COLO829 (cell line): ENCODE measurements at places on chromosomes 11 and 22.

GRCh38 chr11:124896071-124896750, 1.5 kb downstream of the ROBO4 start:
- no peak for DNase-seq

DNA sequence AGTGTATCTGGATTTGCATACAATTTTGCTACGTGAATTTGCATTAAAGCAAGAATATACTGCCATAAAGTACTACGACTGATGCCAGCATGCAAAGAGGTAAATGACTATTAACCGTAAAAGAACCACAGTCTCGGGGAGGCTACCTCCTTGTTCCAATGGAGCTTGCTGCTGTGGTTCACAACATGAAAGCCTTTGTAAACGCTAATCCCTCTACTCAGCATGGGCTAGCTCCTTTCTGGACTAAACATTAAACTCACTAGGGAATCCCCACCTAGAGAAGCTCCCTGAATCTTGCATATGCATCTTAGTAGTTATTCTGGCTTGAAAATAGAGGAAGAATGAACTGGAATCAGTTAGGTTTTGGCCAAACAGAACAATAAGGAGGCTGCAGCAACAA, 60.5 kb upstream of the ARHGAP32 start:
- no peak for DNase-seq

DNA sequence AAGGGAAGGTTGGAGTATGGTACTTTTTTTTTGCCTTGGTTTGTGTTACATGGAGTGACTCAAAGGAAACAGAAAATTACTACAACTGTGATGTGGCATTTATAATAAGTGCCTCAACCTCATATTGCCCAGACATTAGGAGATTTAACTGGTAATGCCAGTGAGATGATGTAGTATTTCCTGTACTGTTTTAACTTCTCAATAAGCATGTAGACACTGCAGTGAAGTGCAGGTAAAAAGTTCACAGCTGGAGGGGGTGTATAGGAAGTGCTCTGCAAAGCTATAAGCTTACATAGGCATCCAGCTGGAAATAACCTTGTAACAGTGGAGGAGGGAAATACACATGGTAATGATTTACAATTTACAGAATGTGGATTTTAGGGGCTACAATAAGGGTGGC, 138.2 kb upstream of the MTMR2 start:
- DNase-seq: no peak

GRCh38 chr11:76773921-76774361, 9.2 kb upstream of the TSKU start:
- DNase-seq: no peak

DNA sequence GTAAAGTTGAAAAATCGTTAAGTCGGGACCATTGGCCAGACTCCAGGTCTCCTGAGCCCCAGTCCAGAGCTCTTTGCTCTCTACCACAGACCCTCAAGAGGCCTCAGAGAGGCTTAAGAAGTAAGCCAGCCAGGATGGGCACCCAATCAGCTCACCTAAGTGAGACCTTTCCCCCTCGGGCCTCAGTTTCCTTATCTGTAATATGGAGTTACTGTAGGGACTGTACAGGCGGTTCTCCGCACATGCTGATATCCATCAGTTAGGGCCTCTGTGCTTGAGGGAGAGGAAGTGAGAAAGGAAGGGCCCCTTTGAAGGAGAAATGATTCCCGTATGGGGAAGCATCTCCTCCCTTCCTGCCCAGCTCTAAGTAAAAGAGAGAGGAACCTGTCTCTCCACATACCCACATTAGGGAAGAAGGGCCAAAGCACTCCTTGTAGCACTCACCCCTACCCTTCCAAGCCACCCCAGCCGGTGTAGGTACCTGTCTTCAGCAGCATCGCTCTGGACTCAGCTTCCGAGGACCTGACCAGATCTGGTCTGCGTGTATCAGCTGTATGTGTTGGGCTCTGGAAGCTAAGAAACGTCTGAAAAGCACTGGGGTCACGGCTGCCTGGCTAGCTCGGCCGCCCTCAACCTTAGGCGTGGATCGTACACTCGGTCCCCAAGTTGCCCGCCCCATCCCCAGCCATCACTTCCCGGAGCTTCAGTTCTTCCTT, 653 bp downstream of the NAGA start:
- no peak for DNase-seq

- no peak for DNase-seq
Observed at GRCh38 chr22:49212466-49212865, 615.2 kb downstream of the BRD1 start.
